Activated CD8-positive, alpha-beta memory T cell treated with anti-CD3 and anti-CD28 coated beads for 24 hours (primary cell): ENCODE measurements at places on chromosomes 12 and 14.

- DNase-seq: no peak
These were observed 84.3 kb downstream of the PLCZ1 start for GRCh38 chr12:18653465-18653864.

DNA sequence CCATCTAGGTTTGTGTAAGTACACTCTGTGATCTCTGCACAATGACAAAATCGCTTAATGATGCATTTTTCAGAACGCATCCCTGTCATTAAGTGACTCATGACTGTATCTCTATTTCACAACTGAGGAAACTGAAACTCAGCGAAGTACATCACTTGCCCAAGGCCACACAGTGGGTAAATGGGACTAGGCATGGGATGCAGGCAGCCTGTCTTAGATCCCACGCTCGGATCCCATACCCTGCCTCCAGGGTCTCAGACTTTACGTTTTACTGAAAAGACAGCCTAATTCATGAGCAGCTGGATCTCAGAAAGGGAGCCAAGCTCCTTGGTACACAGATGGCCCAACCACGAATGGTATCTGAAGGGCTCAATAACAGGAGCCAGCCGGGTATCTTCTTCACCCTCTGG lies 2.4 kb upstream of the MLEC start:
- DNase-seq: no peak

DNA sequence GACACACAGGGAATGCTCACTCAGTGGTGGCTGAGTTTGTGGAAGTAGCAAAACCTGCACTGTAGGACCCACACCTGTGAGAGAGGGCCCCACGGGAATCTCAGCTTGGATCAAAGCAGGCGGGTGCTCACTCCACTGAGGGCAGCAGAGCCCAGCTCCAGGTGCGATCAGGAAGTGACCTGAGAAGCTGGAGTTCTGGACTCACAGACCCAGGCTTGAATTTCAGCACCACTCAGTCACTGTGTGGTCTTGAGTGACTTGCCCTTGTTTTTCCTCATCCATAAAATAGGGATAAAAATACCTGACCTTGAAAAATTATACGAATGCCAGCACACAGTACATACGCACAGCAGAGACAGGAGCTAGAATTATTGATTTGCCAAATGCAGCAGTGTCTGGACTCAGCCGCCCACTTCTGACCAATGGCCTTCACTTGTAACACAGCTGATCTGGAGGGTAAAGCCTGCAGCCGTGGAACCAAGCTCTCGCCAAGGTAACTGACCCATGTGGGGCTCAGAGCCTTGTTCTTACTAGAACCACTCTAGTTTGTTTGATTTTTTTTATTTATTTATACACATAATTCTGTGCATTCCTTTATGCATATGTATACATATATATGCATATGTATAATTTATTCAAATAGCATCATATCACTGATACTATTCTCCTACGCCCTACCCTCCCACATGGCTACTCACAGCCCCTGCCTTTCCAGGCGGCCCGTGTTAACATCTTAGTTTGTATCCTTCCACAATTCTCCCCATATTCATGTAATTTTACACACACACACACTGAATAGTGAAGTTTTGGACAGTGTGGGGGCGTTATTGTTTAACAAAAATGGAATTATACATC lies 53.9 kb downstream of the DPF3 start:
- DNase-seq: no peak

DNA sequence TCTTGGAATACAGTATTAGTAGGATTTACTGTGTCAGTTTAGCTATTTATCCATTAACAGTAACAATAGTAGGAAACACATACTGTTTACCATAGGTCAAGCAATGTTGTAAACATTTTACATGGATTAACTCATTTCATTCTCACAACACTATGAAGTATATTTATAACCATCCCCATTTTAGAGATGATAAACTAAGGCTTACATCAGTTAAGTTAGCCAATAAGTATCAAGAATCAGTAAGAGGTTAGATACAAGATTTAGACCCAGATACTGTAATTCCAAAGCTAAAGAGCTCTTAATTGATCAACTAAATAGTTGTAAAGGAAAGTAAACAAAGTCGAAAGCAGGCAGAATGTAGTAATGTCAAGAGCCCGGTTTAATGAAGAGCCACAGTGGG lies 1.1 kb downstream of the SYNJ2BP start:
- no peak for DNase-seq

DNA sequence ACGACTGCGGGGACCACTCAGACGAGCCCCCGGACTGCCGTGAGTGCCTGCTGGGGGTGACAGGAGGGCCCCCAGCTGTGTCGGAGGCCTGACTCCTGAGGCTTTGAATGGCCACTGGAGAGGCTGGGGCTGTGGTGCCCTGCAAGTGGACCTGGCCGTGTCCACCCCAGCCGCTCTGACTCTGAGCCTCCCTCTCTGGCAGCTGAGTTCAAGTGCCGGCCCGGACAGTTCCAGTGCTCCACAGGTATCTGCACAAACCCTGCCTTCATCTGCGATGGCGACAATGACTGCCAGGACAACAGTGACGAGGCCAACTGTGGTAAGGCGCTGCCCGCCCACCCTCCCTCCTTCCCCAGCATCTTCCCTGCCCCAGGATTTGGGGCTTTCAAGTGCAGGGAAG lies 16.1 kb upstream of the NXPH4 start:
- no peak for DNase-seq

- DNase-seq: no peak
These were observed 98.0 kb downstream of the VCPKMT start for GRCh38 chr14:50018201-50018932.

DNA sequence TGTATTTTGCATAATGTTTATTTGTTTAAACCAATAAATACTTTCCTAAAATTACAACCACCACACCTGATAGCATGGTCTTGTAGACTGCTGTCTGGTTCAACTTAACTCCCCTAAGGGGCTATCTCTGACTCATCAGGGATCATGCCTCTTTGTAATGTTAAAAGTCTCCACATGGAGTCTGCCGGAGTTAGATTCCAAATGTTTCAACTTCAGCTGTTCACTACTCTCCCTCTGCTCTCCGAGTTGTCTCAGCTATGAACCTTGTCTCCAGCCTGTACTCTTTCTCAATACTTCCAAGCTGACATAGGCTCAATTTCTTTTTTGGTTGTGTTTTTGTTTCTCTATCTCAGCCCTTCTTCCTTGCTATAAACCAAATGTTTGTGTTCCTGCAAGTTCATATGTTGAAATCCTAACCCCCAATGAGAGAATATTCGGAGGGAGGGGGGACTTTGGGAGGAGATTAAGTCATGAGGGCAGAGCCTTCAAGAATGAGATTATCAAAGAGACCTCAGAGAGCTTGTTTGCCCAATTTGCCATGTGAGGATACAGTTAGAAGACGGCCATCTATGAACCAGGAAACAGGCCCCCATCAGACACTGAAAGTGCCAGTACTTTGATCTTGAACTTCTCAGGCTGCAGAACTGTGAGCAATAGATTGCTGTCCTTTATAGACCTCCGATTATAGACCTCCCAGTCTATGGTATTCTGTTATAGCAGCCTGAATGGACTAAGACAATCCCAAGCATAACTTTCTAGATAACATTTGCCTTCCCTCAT lies 858.2 kb downstream of the VRK1 start:
- DNase-seq: no peak

- no peak for DNase-seq
These were observed 162.4 kb upstream of the DAAM1 start for GRCh38 chr14:59026081-59026480.

DNA sequence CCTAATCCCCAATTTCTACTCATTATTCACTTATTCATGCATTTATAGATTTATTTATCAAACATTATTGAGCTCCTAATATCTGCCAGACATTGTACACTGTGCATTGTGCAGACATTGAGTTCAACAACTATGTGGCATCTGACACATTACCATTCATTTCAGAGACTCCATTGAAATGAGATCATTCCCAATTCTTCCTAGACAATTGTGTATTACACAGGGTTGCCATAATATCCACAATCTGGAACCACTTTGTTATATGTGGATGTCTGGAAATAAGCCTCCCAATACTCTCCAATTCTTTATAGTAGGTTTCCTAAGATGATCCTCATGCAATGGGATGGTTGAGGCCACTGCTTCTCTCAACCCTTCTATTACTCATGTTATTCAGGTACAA lies 165.0 kb downstream of the OTOGL start:
- DNase-seq: no peak
